Calu3 (cell line): ENCODE measurements at places on chromosomes 6 and 20.

DNA sequence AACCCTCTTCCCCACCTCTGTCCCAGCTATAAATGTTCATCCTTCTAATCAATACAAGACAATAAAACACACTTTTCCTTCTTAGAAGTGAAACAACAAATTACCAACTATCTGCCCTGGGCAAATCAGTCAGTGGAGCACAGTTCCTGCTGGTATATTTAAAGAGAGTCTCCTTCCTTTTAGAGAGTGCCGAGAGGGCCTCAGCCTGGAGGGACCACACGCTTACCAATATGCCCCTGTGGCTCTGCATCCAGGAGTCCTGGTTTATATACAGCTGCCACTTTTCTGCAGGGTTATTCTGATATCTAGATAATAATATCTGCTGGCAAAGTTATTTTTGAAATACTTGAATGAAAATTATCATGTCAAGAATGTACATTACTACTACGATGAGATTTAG lies 87.4 kb upstream of the KCNK16 start:
- DNase-seq: no peak

GRCh38 chr6:42047213-42047590 lies 3.1 kb upstream of the TAF8 start:
- no peak for DNase-seq

- DNase-seq: no peak
Observed at GRCh38 chr6:170229396-170229795, 61.5 kb downstream of the DLL1 start.

DNA sequence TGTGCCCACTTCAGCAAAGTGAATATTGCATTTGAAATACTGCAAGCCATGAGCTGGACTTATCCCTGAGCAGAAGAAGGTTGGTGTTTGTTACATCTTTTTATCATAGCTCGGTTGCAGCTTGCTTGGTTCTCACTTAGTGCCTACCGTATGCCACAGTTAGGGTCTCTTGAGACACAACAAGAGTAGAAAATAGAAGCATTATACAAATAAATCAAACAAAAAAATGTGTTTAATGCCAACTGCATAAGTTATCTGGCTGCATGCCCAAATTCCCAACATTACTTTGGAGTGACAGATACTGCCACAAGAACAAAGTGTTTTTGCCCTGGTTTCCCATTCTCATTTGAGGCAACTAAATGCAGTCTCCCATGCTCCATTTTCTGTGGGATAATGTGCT lies 53.9 kb upstream of the LAMP5 start:
- peak; percentile 2 for DNase-seq

DNA sequence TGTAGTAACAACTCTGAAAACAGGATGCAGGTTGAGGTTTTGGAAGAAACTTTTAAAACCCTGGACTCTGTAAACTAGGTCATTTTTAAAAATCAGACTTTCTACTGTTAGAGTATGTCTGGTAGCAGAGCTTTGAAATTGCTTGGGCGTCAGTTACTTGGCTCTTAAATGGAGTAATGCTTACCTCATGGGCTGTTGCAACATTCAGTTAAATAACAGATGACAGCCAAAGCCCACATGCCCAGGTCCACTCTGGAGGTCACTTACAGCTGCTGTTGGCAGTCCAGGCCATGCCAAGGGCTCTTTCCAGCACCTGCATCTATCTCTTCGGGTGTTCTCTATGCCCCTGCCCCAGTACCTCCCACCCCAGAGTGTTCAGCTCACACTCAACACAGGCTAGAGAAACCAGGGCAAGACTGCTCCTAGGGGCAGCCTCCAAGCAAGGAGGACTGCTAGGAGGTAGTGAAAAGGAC lies 96.4 kb downstream of the BANF2 start:
- DNase-seq: no peak

DNA sequence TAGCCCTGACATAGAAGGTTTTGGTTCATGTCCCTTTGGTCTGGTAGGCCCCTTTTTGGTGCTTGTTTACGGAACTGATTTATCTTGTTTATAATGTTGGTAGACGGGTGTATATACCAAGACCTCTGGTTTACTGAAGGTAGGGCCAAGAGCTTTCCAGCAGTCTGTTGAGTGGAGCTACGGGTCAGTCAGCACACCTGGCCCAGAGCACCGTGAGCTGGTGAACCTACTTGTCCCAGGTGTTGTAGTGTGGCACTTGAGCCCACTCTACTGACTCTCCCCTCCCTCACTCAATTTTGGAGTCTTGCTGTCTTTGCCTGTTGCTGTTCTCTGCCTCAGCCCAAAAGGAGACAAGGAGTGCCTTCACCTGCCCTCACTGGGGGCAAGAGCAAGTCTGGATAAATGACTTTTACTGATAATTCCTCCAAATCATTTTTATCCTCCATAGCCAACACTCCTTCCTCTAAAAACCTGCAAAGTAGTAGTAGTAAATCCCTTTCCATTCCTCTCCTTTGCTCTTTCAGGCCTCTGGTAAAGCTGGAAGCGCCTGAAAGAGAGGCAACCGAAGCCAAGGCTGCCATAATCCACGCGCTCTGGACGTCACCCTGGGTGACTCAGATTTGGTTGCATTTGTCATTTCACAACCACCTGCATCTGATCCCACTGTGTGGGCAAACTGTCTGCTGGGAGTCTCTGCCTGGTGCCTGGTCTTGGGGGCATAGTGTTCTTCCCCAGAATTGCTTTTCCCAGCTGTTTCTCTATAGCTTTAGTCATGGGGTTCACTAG lies 22.2 kb downstream of the RREB1 start:
- no peak for DNase-seq

GRCh38 chr20:57628047-57628961 lies 8.1 kb upstream of the ZBP1 start:
- no peak for DNase-seq

GRCh38 chr6:2225422-2226392 lies 19.7 kb downstream of the GMDS start:
- DNase-seq: peak; percentile 24

- no peak for DNase-seq
Observed at GRCh38 chr6:56289721-56290120, 42.3 kb upstream of the COL21A1 start.

DNA sequence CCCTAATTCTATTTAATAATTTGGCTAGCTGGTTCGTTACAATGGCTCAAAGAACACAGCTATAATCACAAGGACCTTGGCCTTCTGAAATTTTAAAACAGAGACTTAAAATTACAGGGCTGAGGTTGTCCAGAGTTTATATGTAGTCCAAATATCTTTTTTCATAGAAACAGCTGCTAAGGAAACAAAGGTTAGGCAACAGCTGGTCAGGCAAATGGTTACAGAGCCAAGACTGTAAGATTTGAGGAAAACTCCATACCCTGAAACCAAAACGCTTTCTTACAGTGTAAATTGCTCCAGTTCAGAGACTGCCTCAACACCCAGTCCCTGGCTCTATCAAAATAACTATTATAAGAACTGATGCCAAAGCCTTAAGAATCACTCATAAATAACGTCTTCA lies 9.7 kb upstream of the ARHGAP18 start:
- DNase-seq: no peak

DNA sequence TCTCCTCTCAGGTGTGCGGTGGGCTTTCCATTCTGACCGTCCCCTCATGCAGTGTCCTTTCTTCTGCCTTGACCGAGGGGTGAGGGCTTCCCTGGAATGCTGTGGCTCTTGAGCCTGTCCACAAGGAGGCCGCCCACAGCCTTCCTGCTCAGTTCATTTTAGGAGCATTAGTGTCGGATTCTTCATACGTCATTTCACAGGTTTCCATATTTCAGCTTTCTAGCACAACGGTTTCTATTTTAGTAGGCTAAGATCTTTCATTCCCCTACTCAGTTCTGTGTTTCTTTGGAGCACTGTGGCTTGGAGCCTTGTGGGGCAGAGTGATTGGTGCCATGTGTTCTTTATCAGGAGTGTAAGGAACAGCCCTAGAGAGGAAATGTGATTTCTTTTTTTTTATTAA lies 5.5 kb downstream of the PPP1R3G start:
- no peak for DNase-seq

DNA sequence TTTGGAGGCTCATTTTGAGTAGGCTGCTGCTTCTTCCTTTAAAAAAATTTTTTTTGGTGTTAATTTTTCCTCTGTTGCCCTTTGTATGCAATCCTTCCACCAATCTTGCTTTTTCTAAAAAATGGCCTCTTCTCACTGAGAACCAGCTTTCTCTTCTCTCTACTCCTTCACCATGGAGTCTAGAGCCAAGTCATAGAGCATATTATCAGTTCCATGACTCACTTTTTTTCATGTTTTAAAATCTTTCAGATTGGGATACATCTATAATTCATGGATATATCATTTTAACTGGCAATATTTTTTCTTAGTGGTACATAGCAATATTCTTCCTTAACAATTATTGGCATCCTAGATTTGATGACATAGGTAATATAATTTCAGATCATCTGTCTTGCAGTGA lies 62.7 kb downstream of the SLX4IP start:
- DNase-seq: no peak
